CD4-positive, alpha-beta T cell treated with Interleukin-15 for 1 hour (primary cell): ENCODE measurements at places on chromosomes 1 and 21.

GRCh38 chr1:240967070-240967724 lies 355.2 kb upstream of the GREM2 start:
- no peak for DNase-seq

DNA sequence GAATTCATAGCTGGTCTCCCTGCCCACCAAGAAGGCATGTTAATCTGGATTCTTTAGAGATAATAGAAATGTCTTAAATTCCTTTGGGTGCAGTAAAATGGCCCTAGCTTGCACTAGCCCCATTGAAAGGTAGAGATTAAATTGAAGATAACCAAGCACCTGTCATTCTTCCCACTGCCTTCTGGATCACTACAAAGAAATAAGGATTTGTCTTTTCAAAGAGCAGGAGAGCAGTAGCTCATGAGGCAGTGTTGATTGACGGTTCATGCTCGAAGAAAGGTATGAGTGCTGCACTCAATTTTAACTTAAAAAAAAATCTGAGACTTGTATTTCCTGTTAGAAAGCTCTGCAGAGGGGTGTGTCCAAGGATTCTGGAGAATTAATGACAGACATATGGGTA lies 74.9 kb upstream of the F3 start:
- DNase-seq: no peak

GRCh38 chr1:162349635-162350330 lies 26.9 kb downstream of the SPATA46 start:
- no peak for DNase-seq

DNA sequence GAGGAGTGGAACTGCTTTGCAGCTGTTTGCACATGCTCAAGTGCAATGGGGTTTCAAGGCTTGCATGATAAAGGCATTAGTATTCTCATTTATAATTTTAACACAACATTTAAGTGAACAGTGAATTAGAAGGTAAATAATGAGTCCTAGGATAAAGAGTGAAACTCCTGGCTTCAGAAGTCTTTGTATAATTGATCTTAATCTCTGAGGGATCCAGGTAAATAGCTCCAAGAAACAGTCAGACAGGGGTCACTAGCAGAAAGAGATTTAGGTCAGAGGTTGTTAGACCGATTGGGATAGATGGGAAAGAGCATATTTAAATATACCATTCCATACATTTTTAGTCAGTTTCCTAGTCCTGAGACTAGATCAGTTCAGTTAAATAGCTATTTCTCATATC lies 14.1 kb upstream of the THEM4 start:
- DNase-seq: no peak

GRCh38 chr1:230291731-230292620 lies 134.2 kb downstream of the PGBD5 start:
- peak; percentile 70 for DNase-seq

DNA sequence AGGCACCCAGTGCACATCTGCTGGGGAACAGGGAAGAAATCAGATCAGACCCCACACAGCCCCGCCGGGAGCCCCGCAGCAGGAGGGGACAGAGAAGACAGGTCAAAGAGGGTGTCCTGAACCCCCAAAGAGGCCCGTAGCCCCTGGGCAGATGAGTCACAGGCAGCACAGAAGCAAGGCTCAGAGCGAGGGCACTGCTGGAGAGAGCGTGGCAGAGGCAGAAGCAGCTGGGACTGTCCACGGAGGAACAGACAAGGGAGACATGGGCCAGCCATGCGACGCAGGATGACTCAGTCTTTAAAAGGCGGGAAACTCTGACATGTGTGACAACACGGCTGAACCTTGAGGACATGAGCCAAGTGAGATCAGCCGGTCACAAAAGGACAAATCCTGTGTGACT lies 14.5 kb upstream of the PRDM16 start:
- no peak for DNase-seq

DNA sequence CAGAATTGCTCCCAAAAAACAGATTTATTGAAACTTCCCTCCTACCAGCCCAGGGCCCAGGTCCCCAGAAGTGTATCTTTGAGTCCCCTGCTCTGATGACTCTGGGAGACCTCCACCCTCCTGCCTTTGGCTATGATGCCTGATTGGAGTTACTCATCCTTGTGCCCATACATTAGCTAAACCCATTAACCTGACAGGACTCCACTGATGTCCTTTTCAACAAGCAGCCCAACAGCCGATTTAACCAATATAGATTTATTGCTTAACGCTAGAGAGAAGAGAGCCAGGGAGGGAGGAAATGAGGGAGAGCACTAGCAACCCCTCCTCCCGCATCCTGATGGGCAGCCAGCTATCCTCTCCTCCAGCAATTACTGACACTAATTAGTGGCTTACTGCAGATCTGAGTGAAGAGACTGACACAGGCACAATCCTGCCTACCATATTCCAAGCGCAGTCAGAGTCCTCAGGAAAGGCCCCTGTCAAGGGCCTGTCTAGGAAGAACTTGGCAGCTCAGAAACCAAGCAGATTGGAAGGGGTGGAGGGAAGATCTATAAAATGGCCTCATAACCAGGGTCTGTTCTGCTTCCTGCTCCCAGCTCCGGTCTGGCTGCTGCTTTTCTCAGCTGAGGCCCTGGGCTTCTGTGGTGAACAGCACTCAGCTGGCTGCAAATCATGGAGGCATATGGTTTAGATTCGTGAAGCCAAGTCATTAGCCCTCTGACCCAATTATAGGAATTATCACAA lies 484.5 kb upstream of the DAB1 start:
- no peak for DNase-seq

- no peak for DNase-seq
These were observed 292.8 kb downstream of the DISC1 start for GRCh38 chr1:231919239-231919885.

DNA sequence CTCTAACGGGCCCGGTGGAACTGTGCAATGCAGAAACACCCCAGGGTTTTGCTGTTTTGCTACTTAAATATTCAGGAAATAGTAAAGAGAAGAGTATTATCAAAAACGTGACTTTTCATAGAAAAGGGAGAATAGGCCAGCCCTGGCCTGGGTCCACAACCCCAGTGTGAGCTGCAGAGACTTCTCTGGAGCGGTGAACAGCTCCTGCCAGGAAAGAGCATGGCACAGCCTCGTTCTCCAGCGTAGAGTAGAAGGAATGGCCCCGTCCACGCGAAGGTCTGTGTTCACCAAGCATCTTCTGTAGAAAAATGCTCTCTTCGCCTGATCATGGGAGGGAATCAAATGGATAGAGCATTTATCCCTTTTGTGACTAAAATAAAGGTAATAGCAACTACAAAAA lies 51.4 kb downstream of the PDE9A start:
- no peak for DNase-seq

DNA sequence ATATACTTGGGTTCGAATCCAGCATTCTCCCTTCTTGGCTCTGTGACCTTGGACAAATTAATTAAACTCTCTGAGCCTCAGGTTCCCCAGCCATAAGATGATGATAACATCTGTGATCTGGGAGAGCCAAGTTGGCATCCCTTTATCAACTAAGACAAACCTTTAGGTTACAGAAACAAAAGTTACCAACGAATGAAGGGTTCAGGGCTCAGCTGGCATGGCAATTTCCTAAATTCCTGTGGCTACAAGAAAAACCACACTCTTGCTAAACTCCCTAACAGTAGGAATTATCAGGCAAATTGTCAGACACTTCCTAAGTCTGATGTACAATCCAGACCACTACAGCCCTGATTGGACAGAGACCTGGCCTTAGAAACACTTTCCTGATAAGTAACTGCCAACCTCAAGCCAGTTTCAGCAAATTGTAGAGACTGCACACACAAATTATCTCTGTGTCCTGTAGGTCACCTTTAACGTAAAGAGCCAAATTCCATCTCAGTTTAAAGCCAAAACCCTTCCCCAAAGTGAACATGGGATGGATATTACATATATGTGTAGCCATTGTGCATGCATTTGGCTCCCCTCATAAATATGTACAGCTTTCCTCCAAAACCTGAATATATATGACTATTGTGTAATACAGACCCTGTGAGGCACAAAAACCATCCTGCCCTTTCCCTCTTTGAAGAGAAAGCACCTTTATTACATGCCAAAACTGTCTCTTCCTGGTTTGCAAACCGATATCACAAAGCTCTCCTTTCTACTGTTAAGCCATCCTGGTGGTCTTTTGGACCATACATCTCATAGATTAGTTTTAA lies 39.5 kb upstream of the EDARADD start:
- DNase-seq: no peak

- DNase-seq: no peak
These were observed 346.6 kb downstream of the RPS6KC1 start for GRCh38 chr1:213397638-213398037.

GRCh38 chr1:163203561-163203960 lies 845 bp upstream of the RGS5 start:
- DNase-seq: no peak

GRCh38 chr1:211705467-211706091 lies 30.2 kb upstream of the NEK2 start:
- DNase-seq: no peak

- peak; percentile 77 for DNase-seq
These were observed 1.2 kb downstream of the MAP3K6 start for GRCh38 chr1:27365372-27366112.

- no peak for DNase-seq
These were observed 17.7 kb downstream of the MRPS6 start for GRCh38 chr21:34091032-34091431.

DNA sequence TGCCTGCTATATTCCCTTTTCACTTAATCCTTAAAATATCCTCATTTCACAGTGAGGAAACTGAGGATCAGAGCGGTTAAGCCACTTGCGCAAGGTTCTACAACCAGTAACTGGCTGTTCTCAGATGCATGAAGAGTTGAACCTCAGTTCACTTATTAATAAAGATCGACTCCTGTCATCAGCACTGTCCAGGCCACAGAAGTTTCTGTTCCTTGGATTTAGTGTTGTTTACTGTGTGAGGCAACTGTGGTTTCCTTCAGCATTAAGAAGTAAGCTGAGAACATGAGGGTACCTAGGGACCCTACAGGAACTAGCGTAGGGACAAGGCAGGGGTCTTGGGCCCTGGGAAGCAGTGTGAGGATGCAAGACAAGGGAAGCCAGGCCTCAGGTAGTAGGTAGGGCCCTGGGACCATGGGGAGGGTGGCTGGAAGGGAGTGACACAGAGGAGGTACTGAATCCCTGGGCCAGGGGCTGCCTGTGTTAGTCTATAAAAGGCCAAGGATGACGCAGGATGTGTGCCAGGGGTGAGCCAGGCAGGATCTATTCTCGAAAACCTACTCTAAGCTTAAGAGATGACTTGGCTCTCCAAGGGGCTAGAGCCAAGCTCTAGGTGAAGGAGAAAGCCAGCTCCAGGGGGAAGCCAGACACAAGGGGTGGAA lies 181.2 kb upstream of the CSF3R start:
- DNase-seq: no peak

GRCh38 chr1:119773711-119774241 lies 5.1 kb upstream of the HMGCS2 start:
- DNase-seq: no peak

DNA sequence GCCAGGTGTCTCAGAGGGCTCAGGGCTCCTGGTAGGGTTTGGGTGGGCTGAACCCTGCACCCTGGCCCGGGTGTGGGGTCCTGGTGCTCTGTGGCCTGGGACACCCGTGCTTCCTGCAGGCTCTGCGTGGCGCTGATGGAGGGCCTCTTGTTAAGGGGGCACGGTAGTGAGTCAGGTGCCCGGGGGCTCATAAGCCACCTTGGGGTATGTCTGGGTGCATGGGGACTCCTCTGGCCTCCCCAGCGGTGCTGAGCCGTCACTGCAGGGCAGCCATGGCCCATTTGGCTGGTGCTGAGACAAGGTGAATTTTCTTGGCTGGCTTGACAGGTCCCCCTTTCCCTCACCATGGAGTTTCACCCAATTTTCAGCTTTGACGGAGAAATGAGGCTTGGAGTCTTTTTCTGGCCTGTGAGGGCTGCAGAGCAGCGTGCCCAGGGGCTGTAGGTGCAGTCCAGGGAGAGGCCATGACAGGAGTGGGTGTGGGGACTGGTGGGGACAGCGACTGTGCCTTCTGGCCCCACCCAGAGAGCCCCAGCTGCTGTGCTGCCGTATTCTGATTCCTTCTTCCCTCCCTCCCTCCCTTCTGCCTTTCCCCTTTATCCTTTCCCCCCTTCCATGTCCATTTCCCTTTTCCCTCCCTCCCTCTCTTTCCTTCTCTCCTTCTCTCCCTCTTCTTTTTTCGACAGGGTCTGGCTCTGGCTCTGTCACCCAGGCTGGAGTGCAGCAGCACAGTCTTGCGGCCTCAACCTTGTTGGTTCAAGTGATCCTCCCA lies 40.4 kb downstream of the SKI start:
- no peak for DNase-seq

GRCh38 chr1:204792354-204792692 lies 78.3 kb upstream of the NFASC start:
- DNase-seq: no peak

- DNase-seq: no peak
These were observed 51.8 kb upstream of the PDE9A start for GRCh38 chr21:42601656-42602055.

DNA sequence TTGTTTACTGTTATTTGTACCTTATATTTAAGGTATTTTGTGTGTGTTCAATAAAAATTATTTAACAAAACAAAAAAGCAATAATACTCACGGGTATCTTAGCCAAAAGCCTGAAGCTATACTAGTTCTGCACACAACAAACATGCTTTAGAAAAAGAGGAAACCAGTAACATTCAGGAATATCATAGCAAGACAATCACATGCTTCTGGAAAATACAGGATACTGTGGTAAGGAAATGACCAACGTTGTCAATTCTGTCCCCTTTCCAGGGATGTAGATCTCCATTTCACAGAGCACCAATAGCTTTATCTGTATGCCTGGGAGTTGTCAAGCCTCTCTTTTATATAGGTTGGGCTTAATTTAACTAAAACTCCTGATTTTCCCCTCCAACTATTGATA lies 288.4 kb downstream of the SMYD3 start:
- DNase-seq: no peak
